ENCODE measurements at places on chromosomes 1 and 21.

GRCh38 chr1:112866151-112866550, 89.8 kb downstream of the SLC16A1 start:
- no peak for DNase-seq

DNA sequence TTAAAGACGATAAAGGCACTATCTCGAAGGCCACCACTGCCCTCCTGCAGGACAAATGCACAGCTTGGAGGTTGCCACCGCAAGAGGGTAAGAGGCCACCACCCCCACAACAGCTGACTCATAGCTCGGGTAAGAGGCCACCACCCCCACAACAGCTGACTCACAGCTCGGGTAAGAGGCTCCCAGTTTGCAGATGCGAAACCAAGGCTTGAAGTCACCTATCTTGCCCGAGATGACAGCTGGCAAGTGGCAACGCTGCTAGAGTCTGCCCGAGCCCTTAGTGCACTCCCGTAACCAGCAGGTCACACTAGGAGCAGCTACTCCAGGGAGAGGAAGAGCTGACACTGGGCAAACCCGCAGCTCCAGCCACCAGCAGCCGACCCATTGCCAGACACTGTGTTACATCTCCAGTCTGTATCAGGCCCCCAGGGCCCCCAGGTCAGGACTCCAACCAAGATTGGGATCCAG, 17.1 kb upstream of the SPSB1 start:
- peak; percentile 53 for DNase-seq

DNA sequence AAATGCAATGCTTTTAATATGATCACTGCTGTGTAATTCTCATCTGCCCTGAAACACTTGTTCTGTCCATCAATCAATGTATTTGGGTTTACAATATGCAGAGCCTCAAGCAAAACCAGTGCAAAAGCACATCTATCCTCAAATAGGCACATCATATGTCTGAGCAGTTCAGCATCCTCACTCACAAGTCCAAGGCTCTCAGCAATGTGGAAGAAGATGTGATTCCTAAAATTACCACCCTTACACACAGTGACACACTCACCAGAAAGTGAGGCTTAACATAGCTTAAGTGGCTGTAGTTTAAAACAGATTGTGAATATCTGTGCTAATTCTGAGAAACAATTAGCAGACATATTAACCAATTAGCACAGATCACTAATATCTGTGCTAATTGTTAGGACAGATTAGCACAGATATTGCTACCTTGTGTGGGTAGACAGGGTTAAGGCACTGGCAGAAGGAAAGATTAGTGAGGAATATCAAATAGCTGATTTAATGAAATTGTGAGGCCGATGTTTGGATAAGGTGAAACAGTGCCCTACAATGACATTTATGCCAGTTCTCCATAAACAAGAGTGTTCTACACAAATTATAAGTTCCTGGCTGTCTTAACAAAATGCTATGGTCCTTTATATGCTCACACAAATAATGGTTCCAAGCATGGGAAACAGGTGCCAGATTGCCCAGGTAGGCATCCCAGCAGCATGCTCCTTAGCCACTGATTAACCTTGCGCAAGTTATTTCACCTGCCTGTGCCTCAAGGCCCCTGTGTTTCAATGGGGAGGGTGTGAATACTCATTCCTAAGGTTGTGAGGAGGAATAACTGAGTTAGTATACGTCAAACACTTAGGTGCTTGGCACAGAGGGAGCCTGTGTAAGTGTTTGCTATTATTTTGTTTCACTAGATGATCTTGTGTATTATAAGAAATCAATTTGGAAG, 41.7 kb downstream of the MRPL39 start:
- no peak for DNase-seq

- DNase-seq = no peak
Observed at GRCh38 chr1:15799004-15799867, 8.2 kb downstream of the UQCRHL start.

- DNase-seq = no peak
Observed at GRCh38 chr1:210310562-210311153, 18.0 kb upstream of the HHAT start.

DNA sequence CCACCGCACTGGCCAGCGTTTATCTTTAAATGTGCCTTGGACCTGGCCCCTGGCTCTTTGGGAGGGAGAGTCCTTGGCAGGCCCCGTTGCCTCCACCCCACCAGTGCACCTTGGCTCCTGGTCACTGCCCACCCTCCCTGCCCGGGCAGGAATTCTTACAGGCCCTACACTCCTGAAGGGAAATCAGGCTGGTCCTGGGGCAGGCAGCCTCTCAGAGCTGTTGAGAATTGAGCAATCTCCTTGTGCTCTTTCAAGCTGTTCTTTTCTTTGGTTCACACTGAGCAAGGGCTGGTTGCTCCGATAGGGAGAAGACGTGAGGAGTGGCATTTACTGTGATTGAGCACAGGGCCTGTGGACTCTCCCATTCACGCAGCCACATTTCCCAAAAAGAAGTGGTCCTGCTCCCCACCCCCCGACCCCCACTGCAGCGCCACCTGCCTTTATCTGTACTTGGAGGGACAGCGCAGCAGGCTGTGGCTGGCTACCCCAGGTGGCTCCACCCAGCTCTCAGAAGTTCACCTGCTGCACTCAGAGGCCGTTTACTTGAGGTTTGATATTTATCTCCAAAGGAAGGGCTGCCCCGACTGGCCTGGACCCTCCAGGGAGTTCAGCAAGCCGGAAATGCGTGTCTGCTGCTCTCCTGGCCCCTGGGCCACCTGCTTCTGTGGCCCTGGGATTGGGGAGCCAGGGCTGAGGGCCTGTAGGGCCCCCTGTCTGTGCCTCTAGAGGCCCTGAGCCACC, 47.8 kb downstream of the SKI start:
- DNase-seq = no peak

- DNase-seq = no peak
Observed at GRCh38 chr21:37912616-37913015, 3.6 kb downstream of the KCNJ6 start.

DNA sequence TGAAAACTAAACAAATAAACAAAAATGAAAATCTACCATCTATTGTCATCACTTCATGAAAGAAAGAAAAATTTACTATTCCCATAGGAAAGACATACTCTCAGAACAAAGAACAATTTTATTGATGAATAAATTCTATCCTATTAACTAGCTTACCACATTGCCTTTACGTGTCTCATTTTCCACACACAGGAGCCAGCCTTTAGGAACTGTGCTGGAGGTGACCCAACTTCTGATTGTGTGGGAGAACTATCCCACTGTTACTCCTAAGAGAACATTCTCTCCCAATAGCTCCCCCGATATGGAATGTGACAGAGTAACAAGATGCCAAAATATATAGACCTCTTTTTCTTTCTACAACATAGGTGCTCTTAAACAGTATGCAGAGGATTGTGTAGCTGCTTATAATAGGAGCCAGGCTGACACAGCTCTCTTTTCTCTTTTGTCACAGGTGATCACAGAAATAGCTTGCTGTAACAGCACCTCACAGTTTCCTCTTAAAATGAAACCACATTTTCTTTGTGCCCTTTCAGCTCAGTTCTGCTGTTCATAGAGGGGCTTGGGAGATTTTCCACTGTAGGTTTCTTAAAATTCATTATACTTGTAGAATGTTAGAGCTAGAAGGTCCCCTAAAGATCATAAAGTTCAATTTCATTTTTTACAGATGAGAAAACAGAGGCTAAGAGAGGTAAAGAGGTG, 35.5 kb downstream of the C21orf91 start:
- DNase-seq = no peak

DNA sequence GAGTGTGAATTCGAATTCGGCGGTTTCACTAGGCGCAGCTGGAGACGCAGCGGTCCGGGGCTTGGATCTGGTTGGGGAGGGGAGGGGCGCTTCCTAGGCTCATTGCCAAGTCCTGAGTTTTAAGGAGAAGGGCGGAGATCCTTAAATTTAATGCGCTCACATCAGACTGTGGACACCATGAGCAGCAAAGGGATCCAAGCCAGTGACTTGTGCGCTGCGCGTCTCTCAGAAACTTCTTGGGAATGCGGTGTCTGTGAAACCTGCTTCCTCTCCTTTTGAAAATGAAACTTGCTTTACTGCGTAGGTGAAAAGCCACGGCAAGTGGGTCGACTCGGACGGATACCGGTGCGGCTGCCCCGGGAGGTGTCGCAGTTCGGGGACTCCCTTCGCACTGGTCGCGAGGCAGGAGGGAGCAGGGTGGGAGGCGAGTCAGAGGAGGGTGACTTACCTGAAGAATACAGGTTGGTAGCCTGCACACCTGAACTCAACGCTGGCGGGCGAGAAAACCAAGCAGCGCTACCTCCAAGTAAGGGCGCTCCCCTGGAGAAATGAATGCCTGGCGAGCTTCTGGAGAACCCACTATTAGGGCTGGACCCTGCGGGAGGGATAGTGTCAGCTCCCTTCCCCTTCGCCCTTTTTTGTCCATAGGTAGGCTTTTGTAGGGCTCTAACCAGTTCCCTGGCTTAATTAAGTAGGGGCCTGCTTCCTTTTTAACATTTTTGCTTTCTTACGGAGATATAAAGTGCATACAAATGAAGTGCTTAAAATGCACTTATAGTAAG, 992 bp downstream of the TENT5C start:
- peak; percentile 14 for DNase-seq

- peak; percentile 80 for DNase-seq
Observed at GRCh38 chr1:15949453-15950245, 26.3 kb downstream of the ZBTB17 start.

- no peak for DNase-seq
Observed at GRCh38 chr1:225818229-225818628, 8.3 kb downstream of the EPHX1 start.

DNA sequence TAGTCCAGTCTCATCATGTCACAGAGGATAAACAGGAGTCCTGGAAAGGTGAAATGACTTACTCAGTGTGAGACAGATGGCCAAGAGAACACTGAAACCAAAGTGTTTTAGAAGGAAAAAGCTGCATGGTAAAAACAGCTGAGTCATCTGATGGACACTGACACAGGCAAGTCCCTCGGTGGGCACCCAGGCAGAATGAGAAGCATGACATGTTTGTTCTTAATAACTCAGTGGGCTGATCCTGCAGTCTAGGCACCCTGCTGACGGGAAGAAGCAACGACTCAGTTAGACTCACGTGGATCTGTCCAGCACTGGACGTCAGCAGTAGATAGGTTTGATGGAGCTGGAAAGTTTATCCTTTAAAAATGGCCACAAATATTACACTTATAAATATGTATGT, 116.9 kb downstream of the RGS7 start:
- DNase-seq = no peak

- no peak for DNase-seq
Observed at GRCh38 chr1:9890224-9890731, 19.8 kb downstream of the CTNNBIP1 start.

GRCh38 chr1:25727635-25728286, 72.2 kb upstream of the SELENON start:
- DNase-seq = no peak

DNA sequence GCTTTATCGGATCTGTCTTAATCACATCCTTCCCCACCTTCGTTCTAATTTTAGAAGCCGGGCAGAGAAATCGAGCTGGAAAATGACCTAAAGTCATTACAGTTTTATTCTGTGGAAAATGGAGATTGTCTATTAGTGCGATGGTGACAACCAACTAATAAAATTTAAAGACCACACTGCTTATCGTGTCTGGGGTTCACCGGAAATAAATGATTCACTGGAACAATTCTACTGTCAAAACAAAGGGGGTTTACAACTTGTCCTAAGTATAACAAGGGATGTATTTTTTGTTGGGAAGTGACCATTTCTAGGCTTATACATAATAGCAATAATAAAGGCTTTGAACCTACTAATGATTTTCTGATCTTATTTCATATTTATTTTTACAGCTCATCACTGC, 55.6 kb downstream of the B3GALNT2 start:
- DNase-seq = no peak

GRCh38 chr1:11475748-11476147, 3.2 kb upstream of the DISP3 start:
- no peak for DNase-seq

GRCh38 chr1:175072099-175072951, 4.7 kb downstream of the TNN start:
- DNase-seq = no peak

- no peak for DNase-seq
Observed at GRCh38 chr1:89974696-89975470, 20.0 kb upstream of the ZNF326 start.

- DNase-seq = no peak
Observed at GRCh38 chr1:211822677-211823407, 7.7 kb downstream of the LPGAT1 start.

- DNase-seq = no peak
Observed at GRCh38 chr1:50371749-50372148, 51.5 kb downstream of the DMRTA2 start.

GRCh38 chr1:170619241-170620028, 44.5 kb upstream of the PRRX1 start:
- DNase-seq = no peak

DNA sequence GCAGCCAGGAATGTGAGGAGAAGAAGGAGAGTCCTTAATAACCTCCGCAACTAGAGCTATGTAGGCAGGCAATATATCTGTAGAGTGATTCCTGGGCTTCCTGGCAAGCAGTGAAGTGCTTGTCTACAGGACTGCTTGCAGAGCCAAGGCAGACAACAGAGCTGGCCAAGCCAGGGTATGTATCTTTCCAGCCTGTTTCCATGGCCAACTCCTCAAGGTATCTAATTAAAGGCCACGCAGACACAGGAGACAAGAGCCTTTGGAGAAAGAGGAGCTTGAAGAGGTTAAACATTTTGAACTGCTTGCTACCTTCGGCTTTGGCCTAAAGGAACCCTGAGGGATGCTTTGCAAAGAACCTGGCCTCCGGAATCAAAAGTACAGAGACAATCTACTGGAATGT, 137.4 kb downstream of the PIGK start:
- no peak for DNase-seq

DNA sequence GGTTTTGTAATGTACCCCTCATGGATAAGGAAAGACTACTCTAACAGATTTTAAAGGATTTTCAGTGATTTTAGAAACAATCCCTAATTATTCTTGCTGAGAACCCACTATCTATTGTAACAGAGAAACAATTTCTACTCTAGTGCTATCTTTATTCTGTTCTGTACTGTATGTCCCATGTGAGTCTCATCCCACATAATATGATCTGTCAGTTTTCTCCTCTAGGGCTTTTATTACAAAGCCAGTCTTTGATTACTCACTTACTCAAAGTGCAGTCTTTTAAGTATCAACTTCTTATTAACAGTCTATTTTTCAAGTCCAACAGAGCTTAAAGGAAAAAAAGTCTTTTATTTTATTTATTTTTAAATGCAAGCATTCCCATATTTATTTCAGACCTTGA, 54.8 kb downstream of the CTH start:
- DNase-seq = no peak

- DNase-seq = no peak
Observed at GRCh38 chr1:7497107-7497637, 273.9 kb upstream of the VAMP3 start.

GRCh38 chr1:19313961-19314882, 2.1 kb downstream of the SLC66A1 start:
- DNase-seq = no peak

DNA sequence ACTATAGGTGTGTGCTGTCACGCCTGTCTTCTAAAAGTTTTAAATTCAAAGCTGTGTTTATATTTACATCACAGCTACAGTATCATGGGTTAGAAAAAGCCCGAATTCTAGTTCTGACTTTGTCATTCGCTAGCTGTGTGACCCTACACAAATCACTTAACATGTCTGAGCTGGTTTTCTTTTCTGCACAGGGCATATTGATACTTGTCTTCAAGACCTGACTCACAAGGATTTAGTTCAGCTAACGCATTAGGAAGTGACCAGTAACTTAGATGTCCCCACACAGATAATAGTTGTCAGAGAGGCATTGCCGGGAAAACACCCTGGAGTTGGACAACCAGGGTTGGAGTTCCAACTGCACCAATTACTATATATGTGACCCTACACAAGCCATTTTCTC, 25.9 kb downstream of the GIPC2 start:
- DNase-seq = no peak

All from stimulated activated CD8-positive, alpha-beta memory T cell treated with anti-CD3 and anti-CD28 coated beads, Interleukin-7, amount 100 ng/mL, for 1 hour (primary cell).